Left renal pelvis (tissue), 4 donors: ENCODE measurements at places on chromosomes 7 and 10.
A peak's percentile ranks its signal among the peaks of the same experiment; 100 is the strongest.

- no peak for DNase-seq
Observed at GRCh38 chr10:132608511-132609195, 71.1 kb downstream of the INPP5A start.

DNA sequence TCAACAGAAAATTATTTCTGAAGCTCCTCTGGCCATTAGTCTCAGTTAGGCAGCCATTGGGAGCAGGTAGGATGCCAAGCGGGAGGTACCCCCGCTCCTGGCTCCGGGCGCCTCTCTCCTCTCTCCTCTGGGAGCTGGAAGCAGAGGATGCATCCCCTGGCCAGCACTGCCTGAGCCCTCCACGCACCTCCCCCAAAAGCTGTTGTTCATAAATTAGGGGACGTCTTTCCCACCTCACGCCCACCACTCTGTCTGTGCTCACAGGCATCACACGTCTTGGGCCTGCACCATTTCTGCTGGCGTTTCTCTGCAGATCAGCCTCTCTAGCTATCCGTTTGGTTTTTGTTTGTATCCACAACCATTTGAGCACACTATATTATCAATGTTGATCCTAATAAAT, 609.0 kb upstream of the FOXK1 start:
- no peak for DNase-seq

DNA sequence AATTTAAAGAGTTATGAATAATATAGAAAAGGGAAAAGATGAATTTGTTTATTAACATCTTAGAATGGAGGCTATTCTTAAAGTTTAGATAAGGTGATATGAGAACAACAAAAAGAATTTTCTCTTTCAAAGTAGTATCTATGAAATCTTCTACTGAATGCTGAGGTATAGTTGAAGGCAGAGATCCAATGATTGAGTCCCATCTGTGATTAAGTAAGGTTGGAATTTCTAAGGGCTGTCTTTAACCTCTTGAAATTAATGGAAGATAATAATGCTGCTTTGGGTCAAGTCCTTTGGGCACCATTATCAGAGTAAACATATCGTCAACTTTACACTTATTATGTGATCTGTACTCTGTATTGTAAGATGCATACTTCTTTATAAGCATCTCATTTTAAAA, 307.9 kb downstream of the PRKG1 start:
- DNase-seq, result no peak

DNA sequence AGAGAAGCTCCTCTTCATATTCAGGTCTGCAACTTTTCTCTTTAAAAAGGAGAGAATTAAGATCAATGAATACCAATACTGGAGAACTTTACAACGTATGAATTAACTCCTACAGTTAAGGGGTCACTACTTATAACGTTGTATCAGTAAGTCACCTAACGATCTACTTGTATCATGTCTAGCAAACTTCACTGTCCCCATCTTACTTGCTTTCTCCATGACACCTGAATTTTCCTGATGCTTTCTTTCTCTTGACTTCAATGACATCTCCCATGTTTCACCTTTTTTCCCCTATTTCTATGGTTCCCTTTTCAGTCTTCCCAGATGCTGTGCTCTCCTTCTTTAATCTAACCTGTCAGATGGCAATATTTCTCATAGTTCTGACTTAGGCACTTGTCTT, 19.6 kb downstream of the NAMPT start:
- DNase-seq, result no peak

GRCh38 chr7:132504852-132505251, 71.4 kb downstream of the PLXNA4 start:
- DNase-seq, result no peak

DNA sequence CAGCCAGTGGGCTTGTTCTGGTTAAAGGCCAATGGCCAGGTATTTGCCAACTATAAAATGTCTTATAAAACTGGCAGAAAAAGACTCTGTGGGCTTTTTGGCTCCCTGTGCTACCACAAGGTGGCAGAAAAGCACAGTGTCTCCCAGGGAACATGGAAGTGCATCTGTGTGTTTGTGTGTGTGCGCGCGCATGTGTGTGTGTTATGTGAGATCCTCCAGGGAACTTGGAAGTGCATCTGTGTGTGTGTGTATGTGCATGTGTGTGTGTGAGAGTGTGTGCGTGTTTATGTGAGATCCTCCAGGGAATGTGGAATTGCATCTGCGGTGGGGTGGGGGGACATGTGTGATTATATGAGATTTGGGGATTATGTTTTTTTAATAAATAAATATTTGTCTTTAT, 30.2 kb upstream of the ABI1 start:
- DNase-seq, result peak; percentile 32

GRCh38 chr10:44988957-44989585, 10.5 kb upstream of the DEPP1 start:
- DNase-seq, result no peak

GRCh38 chr10:123886292-123886691, 5.3 kb downstream of the CPXM2 start:
- no peak for DNase-seq

DNA sequence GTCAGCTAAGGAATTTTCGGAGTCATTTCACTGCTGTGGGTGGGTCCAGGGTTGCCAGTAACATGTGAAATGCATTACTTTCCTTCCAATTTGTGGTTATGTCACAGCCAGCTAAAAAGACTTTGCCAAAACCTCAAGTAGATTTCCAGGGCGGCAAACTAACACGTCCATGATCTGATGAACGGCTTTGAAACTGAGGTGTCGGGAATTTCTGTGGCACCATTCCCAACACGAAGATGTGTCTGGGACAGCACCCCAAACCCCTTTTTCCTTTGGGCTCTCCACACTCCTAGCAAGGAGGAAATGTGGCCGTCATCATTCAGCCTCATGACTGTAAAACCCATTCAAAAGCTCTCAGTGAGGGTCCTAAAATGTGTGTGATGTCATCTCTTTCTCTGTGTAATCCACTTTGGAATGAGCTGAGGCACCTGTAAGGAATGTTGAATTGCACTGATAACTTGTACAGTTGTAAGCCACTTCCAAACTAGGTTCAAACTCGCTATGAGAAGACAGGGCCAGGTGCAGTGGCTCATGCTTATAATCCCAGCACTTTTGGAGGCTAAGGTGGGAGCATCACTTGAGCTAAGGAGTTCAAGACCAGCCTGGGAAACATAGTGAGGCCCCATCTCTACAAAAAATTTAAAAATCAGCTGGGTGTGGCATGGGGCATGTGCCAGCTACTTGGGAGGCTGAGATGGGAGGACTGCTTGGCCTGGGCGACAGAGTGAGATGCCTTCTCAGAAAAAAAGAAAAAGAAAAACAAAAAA, 146.1 kb upstream of the FRMD4A start:
- DNase-seq, result no peak

DNA sequence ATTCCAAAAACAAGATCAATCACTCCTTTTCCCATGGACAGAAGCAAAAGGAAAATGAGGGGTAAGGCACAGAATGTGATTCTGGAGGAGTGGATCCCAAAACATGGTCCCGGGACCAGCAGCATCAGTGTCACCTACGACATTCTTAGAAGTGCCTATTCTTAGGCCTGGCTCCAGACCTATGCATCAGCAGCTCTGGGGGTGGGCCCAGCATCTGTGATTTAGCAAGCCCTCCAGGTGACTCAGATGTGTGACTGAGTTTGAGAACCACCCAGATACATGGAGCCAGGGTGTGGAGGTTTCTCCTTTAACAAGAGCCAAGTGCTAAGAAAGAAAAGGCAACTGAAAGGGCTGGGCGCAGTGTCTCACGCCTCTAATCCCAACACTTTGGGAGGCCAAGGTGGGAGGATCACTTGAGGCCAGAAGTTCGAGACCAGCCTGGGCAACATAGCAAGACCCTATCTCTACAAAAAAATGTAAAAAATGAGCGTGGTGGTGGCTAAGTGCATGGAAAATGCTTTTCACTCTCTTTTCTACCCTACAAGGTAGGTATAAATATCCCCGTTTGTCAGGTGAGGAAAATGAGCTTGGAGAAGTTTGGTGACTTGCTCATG, 17.1 kb upstream of the ARPC1A start:
- no peak for DNase-seq

DNA sequence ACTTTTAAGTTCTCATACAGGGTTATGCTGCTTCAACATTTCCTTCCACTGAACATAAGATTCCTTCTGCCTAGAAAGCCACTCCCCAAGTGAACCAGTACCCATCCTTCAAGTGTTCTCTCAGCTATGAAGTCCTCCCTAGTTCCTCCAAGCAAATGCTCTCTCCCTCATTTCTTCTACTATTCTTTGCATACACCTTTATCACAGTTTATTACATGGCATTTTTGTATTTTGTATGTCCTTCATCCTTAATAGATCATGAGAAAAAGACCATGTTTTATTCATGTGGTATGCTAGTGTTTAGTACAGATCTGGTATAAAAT, 1.9 kb downstream of the SYPL1 start:
- no peak for DNase-seq

DNA sequence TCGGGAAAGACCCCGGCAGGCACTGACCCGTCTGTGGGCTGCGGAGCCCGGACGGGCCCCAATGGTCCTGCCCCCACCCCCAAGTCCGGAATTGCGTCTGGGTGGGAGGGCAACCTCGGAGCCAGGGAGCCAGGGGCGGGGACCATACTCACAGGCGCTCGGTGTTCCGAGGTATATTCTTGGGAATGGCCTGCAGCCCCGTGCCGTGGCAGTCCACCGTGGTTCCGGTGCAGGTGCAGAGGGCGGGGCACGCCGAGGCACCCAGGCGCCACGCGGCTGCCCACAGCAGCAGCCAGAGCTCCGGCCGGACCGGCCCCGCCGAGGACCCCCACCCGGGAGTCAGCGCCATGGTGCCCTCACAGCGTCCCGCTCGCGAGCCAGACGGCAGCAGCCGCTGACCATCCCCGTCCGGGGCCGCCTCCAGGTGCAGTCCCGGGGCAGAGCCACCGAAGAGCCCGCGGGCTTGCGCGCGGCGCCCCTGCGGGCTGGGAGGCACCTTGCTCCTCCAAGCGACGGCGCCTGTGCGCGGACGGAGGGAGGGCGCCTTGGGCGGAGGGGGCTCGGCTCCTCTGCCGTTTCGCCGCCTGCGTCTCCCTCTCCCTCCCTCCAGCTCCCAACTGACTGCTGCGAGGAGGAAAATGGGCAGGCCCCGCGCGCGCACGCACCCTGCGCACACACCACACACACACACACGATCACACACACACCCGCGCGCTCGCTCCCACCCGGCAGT, at the start of gene SLIT1:
Gene SLIT1, minus strand, starts transcription at position 634 of the 733 bp plus-strand sequence. Its CDS starts 285 bp downstream, at position 349.
- DNase-seq, result no peak

DNA sequence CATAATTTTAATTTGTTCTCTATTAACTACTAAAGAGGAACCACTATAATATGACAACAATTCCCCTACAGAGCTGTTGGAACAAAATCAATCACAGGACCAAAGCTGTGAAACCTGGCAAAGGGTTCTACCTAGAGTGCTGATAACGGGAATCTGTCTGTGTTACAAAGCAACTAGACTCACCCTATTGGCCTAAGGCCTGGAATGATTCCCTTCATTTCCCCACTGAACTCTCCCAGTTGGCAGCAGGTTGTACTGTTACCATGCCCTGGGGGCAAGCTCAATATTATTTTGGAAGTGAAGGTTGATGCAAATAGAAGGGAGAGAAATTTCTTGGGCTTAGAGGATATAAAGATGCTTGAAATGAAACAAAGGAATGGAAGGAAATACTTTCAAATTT, 81.8 kb downstream of the SEMA3A start:
- no peak for DNase-seq

DNA sequence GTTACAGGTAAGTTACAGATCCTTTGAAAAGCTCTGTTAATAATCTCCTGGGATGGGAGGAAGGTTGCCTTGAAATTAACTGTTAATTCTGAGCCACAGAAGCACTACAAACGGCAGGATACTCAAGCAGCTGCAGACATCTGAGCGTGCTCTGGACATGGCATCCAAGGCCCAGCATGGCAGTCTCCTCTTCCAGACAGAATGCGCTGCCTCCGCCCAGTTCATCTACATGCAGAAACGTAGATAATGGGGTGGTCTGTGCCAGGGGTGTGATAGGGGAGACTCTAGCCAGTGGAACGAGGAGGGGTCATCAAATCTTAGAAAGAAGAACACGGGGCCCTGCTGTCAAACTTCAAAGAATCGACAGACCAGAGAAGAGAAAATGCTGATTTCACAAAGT, 13.8 kb downstream of the VIPR2 start:
- DNase-seq, result no peak

DNA sequence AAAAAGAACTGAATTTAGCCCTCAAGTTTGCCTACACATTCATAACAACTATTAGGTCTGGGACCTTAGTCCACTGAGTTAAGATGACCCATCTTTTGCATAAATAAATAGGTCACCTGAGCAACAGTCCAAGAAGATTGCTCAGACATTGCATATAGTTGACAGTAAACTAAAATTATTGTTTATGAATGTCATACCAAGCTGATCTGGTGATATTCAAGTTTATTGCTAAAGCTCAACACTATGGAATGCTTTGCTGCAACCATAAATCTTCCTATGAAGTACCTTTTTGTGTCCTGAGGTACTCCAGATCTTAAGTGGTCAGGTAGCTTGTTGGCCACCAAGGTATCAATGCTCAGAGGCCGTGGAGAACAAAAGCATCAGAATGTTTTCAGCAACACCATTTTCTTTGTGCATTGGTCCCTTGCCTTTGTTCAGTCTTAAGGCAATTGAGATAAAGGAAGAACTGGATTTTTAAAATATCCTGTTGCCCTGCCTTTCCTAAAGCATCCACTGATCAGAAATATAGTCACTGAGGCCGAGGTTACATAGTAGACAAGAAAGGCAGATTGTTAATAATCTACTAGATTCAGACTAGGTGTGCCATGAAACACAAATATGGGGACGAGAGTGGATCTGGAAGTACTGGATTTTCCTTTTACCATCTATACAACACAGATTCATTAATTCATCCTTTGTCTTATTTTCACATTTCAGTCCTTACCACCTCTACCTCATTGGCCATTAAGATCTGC, 321.3 kb downstream of the PTEN start:
- no peak for DNase-seq

DNA sequence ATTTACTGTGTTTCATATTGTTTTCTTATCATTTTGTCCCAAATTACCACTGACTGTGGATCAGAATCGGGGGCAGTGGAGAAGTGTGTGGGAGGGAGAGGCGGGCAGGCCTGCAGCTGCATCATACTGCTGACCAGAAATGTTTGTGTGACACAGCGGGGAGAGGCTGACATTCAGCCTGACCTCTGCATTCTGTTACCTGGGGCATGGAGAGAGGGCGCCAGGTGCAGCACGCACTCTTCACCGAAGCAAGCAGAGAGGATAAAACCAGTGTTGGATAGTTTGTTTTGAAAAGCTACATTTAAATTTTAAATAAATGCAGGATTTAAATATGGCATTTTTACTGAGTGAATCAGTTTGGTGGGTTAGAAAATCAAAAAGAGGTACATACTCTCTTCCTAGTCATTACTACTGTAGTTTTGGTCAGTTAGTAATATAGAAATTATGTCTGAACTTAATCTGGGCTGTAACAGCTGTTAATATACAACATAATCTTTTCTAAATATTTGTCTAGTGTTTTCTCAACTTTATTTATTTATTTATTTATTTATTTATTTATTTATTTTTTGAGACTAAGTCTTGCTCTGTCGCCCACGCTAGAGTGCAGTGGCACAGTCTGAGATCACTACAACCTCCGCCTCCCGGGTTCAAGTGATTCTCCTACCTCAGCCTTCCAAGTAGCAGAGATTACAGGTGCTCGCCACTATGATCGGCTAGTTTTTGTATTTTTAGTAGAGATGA, 8.8 kb upstream of the STMP1 start:
- DNase-seq, result no peak

- no peak for DNase-seq
Observed at GRCh38 chr7:138207555-138207971, 131.3 kb downstream of the AKR1D1 start.
